ENCODE measurements at places on chromosomes 13 and 19.

DNA sequence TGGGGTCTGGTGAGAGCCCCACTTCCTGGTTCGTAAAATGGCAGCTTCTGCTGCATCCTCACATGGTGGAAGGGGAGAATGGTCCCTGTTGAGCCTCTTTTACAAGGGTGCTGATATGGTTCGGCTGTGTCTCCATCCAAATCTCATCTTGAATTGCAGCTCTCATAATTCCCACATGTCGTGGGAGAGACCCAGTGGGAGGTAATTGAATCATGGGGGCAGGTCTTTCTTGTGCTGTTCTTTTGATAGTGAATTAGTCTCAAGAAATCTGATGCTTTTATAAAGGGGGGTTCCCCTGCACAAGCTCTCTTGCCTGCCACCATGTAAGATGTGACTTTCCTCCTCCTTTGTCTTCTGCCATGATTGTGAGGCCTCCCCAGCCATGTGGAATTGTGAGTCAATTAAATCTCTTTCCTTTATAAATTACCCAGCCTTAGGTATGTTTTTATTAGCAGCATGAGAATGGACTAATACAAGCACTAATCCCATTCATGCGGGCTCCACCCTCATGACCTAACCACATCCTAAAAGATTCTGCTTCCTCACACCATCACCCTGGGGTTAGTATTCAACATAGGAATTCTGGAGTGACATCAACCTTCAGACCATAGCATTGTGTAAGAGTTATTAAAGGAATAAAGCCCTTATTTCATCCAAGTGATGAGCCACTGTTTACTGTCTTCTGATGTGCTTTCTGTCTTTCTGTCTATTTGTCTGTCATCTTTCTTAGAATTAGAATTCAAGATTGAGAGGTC is 159.0 kb upstream of the IRS2 start:
- DNase-seq: no peak

DNA sequence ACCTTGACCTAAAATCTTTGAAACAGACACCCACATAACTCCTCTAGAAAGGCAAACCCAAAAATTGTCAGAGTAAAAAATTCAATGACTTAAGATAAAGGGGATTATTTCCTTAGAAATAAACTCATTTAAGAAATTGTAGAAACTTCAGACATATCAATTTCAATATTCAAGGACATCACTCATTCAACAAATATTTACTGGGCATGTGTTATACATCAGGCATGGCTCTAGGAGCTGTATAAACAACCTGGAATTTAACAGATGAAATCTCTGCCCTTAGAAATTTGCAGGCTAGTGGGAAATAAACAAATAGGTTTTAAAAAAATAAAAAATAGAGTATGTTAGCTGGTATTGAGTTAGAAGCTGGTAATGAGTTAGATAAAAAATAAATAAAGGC is 84.0 kb upstream of the LSM14A start:
- no peak for DNase-seq

DNA sequence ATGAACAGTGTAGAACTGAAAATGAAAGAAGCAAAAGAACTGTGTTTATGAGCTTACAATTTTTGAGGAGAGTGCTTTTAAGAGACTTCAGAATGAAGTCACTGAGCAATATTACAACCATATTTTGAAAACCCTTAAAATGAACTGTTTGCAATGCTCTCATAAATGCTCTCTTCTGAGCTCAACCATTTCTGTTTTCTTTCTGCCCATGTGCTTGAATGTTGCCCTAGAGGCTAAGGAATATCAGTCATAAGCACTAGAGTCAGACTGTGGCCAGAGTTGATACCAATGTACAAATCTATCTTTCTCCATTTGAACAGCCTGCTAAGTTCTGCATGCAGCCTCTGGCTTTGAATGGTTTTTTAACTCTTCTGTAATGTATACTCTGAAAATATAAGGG is 1092.8 kb downstream of the PCDH9 start:
- DNase-seq: no peak

DNA sequence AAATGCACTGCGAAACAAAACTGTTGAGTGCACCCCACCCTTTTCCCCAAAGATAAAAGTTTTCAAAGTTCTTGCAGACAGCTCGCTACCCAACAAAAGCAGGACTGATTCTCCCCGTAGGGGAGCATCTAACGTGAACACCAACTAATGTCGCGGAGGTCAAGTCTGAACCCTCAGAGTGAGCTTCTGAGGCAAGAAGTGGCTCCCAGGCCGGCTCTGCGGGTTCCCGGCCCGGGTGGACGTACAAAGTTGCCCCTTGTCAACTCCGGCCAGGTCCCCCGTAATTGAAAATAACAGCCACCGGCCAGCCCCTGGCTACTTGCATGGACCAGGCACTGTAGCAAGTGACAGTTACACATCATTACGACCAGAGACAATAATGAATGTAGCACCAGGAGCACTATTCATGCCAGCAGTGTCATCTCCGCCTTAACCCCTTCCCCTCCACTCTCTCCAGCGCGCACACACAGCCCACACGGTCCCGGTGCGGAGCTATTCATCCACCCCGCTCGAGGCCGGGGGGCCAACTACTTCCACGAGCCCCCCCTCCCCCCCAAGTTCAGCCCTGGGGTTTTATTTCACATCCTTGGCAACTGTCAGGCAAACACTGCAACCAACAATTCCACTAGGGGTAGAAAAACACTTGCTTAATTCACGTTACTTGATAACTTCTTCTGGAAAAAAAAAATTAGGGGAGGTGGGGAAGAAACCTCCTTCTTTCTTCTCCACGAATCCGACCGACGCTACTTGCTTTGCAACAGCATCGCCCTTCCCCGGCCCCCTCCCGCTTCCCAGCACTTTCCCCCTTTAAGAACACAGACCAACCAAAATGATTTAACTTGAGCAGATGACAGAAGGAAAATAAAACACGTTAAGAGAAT is 1.2 kb downstream of the KLF12 start:
- no peak for DNase-seq

GRCh38 chr19:52584736-52585440 is 14.8 kb downstream of the ZNF701 start:
- DNase-seq: no peak

DNA sequence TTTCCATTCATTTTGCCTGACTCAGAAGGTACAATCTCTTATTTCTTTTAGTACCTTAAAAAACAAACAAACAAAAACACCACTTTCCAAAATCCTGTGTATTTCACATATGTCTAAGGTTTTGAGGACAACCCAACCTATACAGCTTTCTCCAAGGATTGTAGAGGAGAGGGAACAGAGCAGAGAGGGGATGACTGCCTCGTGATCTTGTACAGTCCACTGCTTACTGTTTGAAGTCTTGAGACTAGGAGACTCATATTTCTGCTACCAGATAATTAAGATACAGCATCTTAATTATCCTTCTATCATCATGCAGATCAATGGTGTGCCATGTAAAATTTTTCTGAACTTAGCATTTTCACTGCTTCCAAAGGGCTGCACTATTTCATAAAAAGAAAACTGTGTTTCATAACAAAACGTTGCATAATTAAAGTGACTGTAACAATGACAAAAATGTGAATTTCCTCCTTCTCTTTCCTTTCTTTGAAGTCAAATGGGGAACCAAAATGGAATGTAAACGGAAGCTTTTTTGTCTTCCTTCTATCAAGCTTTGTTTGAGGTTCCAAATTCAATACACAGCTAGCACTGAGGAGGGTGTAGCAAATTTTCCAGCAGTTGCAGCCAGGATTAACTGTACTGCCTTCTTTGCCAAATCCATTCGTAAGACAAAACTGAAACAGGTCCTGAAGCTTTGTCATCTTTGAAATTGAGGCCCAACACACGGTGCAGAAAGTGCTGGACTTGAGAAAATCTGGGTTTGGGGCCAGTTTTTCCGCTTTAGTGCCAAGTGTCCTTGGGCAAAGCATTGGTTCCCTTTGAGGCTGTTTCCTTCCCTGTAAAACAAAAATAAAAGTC is 34.9 kb upstream of the RCBTB2 start:
- DNase-seq: no peak

DNA sequence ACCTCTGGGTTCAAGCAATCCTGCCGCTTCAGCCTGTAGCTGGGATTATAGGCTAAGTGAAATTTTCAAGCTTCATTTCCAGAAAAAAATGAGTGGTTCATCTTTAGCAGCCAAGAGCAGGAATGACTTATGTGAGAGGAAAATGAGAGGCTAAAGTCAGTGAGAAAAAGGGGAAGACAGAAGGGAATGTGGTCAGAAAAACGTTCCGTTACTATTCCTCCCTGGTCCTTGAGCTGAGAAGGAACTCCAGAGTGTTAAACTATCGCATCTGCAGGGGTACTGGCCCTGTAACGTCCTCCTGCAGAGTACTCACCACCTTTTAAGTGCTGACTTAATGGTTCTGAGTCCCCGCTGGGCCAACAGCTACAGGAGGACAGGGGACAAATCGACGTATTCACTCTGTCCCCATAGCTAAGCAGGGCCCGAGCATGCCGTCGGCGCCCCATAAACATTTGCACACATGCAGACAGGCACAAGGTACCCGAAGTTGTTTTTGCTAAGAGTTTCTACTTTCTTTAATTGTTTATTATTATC is 88.1 kb downstream of the FLT1 start:
- no peak for DNase-seq

DNA sequence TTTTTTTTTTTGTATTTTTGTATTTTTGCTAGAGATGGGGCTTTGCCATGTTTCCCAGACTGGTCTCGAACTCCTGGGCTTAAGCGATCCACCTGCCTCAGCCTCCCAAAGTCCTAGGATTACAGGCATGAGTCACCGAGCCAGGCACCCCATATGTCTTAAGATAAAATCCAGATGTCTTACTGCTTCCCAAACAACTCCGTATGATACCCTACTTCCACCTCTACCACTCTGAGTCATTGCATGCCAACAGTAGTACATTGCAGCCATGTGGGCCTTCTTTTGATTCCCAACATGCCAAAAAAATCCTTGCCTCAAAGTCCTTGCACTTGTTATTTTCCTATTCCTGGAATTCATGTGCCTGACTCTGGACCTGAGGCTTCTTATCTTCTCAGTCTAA is 799.2 kb downstream of the GPC5 start:
- DNase-seq: no peak

GRCh38 chr19:33376941-33377557 is 3.5 kb downstream of the CEBPG start:
- no peak for DNase-seq

DNA sequence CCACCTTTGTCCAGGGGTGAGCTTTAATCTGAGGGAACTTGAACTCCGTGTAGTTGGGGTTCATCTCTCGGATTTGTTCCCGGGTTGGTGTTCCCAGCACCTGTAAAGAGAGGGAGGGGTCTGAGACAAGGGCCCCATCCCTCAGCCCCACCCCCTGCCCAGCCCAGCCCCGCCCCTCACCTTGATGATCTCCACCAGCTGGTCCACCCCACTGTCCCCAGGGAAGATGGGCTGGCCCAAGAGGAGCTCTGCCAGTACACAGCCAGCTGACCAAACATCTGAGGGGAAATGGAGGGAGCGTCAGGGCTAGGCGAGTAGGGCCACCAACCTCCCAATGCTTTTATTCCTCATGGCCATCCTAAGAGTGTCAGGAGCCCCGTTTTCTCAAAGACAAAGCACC is 9.3 kb downstream of the GSK3A start:
- DNase-seq: no peak

DNA sequence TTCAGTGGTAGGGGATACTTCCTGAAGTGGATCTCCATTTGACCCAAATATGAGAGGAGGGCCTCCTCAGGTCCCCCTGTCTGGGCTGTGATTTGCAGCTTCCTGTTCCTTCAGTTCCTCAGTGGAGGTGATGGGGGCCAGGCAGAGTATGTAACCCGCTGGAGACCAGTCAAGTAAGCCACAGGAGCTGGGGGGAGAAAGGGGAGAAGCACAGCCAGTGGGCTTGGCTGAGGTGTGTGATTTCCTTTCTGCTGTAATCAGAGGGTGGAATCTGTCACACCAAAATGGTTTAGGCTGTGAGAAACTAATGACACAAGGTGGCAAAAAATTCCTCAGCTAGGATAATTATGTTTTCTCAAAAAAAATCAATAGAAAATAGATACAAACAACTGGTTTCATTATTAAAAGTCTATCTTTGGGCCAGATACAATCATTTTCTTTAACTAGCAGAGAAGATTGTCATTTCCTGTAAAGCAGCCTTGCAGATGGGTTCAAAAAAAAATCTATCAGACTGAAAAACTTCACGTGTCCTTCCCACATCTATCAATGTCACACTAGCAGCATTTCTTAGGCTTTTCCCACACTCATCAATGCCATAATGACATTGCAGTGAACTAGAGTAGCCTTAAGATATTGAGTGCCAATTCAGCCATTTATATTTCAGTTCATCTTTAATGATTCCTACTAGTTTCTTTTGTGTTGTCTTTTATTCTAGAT is 1660.3 kb downstream of the EFNB2 start:
- DNase-seq: no peak

DNA sequence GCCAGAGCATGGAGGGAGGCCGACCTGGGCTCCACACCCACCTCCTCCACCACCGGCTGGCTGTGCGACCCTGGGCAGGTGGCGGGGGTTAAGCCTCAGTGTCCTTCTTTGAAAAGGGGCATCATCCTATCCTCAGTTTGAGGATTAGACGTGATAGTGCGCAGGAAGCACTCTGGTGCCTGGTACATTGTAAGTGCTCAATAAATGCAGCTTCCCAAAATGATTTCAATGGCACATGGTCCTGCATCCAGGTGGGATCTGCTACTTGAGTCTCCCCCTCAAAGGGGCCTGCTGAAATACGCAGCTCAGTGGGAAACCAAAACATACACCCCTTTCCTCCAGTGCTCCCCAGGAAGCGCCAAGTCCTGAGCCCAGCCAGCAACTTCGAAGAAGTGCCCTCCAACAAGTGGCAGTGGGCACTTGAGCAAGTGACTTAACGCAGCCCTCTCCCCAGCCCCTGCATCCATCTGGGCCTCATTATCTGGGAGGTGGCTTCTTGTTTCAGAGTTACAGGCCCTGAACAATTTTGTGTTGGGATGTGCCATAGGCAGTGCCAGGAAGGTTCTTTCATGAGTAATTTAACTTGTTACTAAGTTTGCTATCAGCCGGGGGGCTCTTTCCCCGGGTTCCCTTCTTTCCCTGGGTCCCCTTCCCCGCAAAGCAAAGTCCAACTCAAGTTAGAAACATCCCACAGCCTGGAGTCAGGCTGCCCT is 17.9 kb downstream of the ACTN4 start:
- no peak for DNase-seq

DNA sequence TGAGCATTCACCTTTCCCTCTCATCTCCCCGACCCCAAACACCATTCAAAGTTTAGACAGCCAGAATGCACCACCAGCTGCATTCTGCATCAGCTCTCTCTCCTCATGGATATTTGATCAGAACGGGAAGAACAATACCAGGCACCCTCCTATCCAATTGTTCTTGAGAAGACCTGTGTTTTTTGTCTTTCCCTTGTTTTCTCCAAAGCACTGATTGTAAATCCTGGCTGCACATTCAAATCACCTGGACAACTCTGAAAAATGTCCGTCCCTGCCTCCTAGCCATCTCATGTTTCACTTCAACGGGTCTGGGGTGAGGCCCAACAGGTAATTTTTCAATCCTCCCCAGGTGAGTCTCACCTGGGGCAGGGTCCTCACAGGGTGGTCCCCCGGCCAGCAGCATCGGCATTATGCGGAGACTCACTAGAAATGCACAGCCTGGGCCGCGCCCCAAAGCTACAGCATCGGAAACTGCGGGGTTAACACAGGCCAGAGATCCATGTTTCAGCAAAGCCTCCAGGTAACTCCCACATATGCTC is 5.5 kb downstream of the IRS2 start:
- no peak for DNase-seq
